ENCODE measurements at places on chromosomes 6 and 20.

GRCh38 chr20:45372646-45373352 lies 5.3 kb downstream of the TP53TG5 start:
- no peak for DNase-seq

DNA sequence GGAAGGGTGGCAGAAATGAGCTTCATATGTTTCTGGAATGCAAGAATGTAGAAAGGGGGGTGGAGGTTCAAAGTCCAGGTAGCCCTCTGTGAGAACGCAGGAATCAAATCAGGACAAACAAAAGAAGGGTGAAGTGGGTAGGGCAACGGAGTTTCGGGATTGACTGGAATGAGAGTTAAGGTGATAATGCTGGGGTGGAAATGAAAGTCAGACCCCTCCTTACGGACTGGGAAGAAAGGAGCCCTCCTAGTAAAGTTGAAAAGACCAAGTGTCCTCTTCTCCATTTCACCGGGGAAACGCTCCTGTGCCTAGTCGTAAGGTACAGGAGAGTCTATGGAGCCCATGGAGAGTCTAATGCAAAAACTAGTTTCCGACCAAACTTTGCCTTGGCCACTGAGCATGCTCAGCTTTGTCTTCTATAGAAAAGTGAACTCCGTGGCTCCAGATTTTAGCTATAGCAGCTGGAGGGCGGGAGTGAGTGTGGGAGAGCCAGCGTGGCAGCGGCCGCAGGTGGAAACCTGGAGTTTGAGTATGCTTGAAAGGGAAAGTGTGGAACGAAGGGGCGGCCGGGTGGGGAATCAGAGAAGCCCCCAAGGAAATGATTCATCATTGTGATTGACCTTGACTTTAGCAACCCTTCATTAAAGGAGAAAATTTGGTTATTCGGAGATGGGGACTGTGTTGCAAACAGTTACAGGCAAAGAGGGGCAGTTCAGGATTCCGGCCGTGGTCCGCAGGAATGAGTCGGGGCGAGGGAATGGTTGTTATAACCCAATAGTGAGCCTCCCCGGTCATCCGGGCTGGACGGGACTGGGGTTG lies 1.3 kb upstream of the LRRC1 start:
- DNase-seq: peak; percentile 55

DNA sequence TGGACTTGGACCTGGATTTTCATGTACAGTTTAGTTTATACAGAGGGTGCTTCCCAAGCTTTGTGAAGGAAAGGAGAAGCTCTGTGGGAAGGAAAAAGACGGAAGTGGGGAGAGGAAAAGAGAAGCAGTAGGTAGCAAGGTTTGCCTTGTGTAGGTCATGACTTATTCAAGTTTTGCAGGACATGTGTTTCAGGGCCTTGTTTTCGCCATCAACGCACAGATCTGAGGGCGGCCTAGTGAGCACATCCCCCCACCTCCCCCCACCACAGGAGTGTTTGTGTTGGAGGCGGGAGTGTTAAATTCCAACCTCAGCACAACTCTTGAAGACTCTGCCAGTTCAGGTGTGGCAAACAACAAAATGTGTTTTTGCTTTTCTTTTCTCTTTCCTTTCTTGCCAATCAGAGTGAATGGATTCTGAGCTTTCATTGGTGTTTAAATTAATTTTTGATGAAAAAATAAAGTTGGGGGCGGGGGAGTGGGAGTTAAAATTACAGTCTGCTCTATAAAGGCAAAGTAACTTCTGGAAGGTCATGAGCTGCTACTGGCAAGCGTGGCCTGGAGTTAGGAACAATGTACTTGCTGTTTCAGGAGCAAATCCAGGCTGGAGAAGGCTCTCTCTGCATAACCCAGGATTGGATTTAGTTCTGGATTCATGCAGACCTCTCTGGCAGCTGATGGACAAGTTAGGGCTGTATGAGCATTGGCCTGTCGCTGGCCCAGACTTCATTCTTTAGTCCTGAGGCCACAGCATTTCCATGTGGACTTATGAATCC lies 338.5 kb downstream of the CD83 start:
- no peak for DNase-seq

DNA sequence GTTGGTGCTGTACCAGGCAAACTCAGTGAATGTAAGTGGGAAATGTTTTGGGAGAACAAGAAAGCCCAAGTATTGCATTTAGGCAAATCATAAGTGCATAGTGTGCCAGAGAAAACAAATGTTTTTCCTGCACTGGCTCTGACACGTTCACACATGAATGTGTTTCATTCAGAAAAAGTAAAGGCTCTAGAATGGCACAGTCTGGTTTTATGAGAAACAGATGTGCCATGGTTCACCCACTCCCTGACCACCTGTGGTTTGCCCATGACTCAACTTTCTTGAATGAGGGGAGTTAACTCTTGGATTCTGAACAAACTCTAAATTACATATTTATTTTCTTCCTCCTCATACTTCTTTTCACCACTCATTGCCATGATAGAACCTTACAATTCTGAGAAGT lies 126.9 kb downstream of the KCNQ5 start:
- DNase-seq: peak; percentile 95

DNA sequence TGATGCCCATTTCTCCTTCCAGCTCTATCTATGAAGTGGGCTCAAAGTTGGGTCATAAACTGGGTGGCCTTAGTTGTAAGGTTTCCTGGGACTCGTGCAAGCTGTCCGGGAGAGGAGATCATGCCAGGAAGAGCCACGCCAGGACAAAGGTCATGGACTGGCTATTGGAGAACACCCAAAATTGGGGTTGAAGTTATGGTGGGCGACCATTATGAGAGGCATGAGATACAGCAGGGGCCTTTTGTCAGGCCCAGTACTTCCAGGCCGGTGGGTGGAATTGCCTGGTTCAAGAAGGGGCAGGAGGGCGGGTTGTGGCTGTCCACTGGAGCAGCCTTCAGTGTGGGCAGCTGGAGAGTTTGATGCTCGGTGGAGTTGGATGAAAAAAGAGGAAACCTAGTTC lies 225.1 kb upstream of the SSTR4 start:
- no peak for DNase-seq

GRCh38 chr6:79623106-79623505 lies 8.0 kb upstream of the SH3BGRL2 start:
- DNase-seq: no peak

Measured in M059J (cell line).